Posterior cingulate gyrus (tissue), 11 donors: ENCODE measurements at places on chromosomes 1 and 21.

DNA sequence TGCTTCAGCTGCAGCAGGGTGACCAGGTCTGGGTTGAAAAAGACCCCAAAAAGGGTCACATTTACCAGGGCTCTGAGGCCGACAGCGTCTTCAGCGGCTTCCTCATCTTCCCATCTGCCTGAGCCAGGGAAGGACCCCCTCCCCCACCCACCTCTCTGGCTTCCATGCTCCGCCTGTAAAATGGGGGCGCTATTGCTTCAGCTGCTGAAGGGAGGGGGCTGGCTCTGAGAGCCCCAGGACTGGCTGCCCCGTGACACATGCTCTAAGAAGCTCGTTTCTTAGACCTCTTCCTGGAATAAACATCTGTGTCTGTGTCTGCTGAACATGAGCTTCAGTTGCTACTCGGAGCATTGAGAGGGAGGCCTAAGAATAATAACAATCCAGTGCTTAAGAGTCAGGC is 2.9 kb downstream of the C1QA start:
- no peak for DNase-seq

DNA sequence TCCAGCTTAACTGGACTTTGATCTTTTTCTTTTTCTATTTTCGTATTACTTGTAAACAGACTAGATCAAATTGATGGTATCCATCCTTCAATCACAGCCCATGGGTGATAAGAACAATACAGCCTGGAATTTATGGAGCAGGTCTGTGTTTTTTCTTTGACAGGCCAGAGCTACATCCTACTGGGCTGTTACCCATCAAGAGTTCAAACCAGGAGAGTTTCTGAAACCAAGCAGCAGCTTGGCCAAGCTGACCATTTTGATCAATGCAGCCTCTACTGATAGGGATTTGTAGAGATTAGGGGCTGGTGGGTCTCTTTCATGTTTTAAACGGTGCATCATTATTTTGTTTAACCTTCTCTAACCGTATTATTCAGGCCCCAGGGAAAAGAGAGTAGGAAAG is 24.3 kb upstream of the CCDC190 start:
- DNase-seq: no peak

GRCh38 chr1:1671365-1672119 is 12.7 kb upstream of the CDK11B start:
- no peak for DNase-seq

DNA sequence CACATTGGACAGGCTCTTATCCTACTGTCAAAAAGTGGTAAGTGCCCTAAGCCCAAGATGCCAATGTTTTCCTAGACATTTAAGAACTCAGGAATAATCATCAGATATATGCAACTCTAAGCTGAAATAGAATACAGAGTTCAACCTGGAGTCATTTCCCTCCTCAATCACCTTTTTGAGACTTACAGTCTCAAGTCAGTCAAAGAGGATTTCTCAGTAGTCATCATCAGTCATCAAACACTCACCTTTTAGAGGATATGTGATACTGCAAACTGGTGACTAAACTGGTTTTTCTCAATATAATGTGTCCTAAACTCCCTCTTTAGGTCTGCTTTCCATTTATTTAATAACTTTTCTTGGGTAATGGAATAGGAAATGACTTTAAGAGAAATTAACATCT is 145.3 kb upstream of the ADAMTS5 start:
- DNase-seq: no peak

- DNase-seq: no peak
Observed at GRCh38 chr1:16051039-16051438, 7.5 kb downstream of the CLCNKB start.

- no peak for DNase-seq
Observed at GRCh38 chr1:228920831-228921230, 185.6 kb downstream of the RHOU start.

- no peak for DNase-seq
Observed at GRCh38 chr1:115555446-115555845, 86.3 kb upstream of the VANGL1 start.

- DNase-seq: no peak
Observed at GRCh38 chr1:70779571-70779970, 268.0 kb downstream of the PTGER3 start.

- peak; percentile 92 for DNase-seq
Observed at GRCh38 chr1:214303141-214303930, 22.4 kb downstream of the SMYD2 start.

GRCh38 chr1:2593251-2593878 is 6.8 kb downstream of the PRXL2B start:
- DNase-seq: no peak

DNA sequence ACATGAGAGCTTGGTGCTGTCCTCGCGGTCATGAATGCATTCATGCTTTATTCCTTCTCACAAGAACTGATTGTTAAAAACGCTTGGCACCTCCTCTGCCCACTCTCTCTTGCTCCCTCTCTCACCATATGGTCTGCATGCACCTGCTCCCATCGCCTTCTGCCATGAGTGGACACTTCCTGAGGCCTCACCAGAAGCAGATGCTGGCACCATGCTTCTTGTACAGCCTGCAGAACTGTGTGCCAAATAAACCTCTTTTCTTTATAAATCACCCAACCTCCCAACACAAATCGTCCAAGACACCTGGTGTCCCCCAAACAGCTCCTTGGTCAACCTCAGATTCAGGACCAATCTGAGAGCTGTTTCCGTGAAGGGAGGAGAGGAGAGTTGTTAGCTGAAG is 43.3 kb upstream of the PCBP3 start:
- DNase-seq: no peak

- DNase-seq: no peak
Observed at GRCh38 chr1:88698140-88698539, 14.1 kb downstream of the PKN2 start.

GRCh38 chr1:37999430-38000232 is 5.7 kb downstream of the FHL3 start:
- no peak for DNase-seq

DNA sequence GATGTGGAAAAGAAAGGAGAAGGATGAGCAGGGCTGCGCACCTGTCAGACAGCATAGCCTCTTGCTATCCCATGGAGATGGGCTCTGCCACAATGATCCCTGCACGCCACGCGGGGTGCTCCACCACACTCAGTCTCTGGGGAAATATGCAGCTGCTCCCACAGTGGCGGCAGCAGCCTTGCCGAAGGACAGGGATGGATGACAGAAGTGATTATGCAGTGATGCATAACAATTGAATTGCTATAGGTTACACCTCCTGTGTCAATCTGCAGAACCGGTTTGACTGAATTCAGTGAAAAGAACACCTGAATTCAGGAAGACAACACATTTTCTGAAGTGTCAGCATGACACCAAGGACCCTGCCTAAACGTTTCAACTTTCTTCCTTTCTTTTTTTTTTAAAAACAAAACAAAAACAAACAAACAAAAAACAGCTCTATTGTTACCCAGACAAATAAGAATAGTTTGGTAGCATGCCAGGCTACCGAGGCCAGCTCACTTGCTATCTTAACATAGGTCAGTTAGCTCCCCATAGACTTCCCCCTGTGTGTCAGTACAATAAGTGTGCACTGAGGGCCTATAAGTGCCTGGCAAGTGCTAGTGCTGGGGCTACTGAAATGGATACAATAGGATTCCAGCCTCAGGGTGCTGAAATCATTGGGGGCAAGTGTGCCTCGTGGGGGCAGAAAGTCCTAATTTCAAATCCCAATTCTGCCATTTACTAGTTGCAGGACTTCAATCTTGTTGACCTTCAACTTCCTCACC is 127.6 kb upstream of the LMO4 start:
- DNase-seq: no peak

GRCh38 chr1:184373155-184373554 is 13.7 kb upstream of the C1orf21 start:
- DNase-seq: no peak

DNA sequence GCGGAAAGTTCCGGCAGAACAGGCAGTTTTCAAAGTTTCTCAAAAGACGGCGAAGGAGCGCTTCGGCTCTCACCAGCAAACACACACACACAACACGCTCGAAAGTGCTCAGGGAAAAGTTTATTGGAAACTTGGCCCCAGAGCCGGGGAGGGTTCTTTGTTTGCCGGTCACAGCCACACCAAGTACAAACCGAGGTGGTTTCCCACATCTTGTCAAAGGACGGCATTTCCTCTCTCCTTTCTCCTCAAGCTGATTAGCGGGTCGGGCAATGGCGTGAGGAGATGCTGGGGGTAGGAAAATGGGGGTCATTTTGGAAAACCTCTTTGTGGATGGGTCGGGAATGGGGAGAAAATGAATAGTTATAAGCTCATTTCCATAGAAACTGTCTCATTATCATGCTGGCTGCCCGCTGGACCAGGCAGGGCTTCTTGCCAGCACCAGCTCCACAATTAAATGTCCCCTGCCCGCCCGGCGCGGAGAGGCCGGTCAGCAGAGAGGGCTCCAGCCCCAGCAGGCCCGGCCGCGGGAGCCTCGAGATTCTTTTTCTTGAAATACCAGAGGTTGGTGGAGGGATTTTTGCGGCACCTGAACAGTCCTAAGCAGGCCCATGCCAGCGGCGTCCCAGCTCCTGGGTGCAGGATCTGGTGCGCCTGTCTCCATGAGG is 92.3 kb downstream of the PRDM16 start:
- peak; percentile 91 for DNase-seq

DNA sequence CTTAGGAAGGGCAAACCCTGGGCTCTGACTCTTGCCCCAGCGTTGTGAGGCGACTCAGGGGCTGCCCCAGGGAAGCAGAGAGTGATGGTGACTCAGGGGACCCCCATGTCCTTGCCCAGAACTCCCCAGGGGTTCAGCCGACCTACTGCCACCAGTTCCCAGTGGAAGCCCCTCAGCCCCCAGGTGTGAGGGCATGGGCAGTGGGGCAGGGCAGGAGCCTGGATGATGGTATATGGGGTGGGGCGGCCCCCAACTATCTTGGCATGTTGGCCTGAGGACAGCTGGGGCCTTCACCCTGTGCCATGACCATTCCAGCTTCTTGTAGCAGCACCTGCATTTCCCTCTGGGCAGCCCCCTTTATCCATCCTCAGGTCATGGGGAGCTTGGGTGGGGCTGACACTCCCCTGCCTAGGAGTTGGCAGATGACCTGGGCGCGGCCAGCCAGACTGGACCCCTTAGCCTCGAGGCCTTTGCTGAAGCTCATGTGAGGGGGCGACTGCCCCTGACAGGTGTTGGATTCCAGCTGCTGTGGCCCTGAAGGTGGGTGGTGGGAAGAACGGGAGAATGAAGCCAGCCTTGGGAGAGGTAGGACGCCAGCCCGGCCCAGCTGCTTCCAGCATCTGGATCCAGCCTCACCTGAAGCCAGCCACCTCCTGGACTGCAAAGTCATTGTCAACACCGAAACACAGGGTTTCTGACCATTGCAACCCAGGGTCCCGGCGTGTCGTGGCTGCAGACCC is 1.8 kb upstream of the FNDC10 start:
- DNase-seq: no peak

DNA sequence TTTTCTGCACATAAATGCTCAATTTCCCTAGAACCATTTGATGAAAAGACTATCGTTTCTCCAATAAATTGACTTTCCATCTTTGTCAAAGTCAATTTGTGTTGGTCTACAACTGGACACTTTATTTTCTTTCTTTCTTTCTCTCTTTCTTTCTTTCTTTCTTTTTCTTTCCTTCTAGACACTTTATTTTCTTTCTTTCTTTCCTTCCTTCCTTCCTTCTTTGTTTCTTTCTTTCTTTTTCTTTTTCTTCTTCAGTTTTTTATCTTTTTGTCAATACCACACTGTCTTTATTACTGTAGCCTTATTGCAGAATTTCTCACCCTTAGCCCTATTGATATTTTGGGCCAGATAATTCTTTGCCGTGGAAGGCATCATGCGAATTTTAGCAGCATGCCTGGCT is 73.5 kb downstream of the FASLG start:
- DNase-seq: no peak

GRCh38 chr1:118145721-118146120 is 39.3 kb downstream of the SPAG17 start:
- no peak for DNase-seq

DNA sequence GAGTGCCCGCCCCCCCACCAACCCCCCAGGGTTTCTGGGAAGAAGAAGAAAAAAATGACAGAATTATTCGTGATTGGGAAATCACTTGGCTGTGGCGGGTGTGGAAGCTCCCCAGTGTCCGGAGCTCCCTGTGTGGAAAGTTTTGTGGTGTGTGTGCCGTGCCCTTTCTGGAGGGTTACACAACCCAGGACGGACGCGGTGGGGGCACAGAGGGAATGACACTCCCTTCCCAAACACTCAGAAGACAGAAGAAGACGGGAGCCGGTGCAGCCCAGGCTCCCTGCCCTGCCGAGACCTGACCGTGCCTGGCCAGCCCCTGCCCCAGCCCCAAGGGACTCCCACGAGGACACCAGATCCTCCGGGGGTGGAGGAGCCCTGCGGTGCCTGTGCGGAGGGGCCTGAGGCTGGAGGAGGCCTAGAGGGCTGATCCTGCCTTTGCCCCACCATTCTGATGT is 33.0 kb upstream of the ADARB1 start:
- no peak for DNase-seq

GRCh38 chr21:46008893-46009621 is 27.5 kb downstream of the COL6A1 start:
- DNase-seq: peak; percentile 53

GRCh38 chr1:101846820-101847219 is 149.9 kb downstream of the OLFM3 start:
- peak; percentile 82 for DNase-seq

DNA sequence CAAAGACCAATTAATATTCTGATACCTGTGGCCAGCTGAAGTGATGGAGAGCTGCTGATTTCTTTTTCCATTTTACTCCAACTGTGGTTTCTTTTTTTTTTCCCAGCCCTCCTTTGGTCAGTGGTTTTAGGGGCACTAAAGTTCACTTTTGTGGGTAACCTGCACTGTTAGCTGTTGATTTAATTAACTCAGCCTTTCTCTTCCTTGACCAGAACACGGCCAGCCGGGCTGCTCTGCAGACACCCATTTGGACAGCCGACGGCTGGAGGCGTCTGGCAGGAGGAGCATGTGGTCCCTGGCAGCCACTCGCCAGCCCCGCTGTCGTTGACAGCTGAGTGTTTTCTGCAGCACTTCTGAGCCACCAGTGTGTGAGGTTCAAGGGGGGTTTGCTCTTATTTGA is 136.2 kb upstream of the RUNX3 start:
- DNase-seq: no peak

DNA sequence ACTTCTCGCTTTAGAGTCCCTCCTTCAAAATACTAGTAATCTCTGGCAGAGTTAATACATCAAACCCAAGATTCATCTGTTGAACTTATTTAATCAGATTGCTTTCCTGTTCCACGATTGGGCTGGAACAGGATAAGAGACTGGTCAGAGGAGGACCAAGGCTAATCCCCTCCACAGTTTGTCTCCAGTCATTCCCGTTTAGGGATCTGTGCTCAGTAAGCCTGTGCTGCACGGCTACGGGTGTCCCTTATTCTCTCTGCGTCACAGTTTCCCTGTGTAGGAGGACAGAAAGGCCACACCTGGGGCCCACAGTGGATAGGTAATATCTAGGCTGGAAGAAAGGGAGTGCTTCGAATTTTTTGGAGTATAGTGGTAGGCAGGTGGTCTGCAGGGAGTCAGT is 16.5 kb upstream of the NUAK2 start:
- no peak for DNase-seq

- DNase-seq: no peak
Observed at GRCh38 chr1:58762806-58763205, 21.0 kb downstream of the JUN start.

- DNase-seq: no peak
Observed at GRCh38 chr21:27528697-27529096, 561.8 kb upstream of the ADAMTS5 start.

GRCh38 chr21:45436351-45437065 is 31.5 kb downstream of the COL18A1 start:
- DNase-seq: no peak
